ENCODE measurements at places on chromosomes 1 and 21.

- DNase-seq, result no peak
Measured at GRCh38 chr1:241658081-241658793, 6.2 kb downstream of the WDR64 start.

- DNase-seq, result no peak
Measured at GRCh38 chr1:116268211-116268610, 104.8 kb upstream of the ATP1A1 start.

GRCh38 chr1:226444901-226445300, 37.0 kb upstream of the PARP1 start:
- DNase-seq, result no peak

DNA sequence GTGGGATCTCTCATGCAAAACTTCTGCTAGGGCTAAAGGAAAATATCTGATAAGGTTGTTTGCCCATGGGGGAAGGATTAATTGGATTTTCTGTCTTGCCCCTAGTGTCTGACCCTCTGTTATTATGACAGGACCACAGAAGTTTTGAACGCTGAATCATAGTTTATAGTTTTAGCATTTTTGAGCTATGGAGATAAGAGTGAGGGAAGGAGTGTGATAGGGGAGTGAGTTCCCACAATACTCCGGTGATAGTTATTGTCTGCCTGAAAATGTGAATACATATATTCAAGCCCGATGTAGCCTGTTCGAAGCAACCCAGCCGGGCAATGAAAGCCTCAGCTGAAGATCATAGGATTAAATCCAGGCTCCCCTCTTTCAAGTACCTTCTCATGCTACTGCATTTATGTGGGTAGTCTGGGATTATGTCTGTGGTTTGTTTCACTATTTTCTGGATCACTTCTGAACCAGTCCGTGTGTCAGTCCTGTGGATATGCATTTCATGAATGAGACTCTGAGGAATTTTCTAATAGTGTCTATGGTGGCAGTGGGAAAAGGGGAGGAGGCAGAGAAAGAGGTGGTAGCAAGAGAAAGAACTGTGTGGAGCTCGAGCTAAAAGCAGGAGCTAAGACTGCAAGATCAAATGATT, 258.7 kb downstream of the DISC1 start:
- peak; percentile 84 for DNase-seq

- DNase-seq, result peak; percentile 29
Measured at GRCh38 chr1:22341791-22342605, 109.7 kb upstream of the ZBTB40 start.

GRCh38 chr1:224851210-224851847, 78.1 kb upstream of the DNAH14 start:
- peak; percentile 16 for DNase-seq

- DNase-seq, result no peak
Measured at GRCh38 chr1:209869291-209870149, 41.7 kb downstream of the UTP25 start.

- DNase-seq, result no peak
Measured at GRCh38 chr1:111737216-111738132, 1.7 kb downstream of the INKA2 start.

GRCh38 chr1:175319912-175320230, 127.3 kb upstream of the KIAA0040 start:
- no peak for DNase-seq

DNA sequence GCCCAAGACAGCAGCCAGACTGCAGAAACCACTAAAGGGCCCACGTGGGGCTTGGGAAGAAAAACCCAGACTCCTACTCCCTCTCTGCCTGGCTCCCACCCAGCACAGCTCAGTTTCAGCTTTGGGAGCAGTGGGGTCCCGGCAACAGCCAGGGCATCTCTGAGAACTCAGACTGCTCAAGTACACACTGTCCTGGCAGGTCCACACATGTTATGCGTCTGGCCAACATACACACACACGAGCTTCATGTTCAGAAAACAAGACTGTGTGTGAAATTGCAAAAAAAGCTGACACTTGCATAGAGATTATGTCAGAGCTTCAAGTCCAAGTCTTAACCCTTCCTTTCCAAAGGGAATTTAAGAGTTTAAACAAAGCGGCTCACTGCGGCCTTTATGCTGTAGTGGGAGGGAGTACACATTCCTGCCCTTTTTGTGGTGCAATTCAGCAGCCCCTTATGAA, 136.6 kb upstream of the CD34 start:
- peak; percentile 48 for DNase-seq

DNA sequence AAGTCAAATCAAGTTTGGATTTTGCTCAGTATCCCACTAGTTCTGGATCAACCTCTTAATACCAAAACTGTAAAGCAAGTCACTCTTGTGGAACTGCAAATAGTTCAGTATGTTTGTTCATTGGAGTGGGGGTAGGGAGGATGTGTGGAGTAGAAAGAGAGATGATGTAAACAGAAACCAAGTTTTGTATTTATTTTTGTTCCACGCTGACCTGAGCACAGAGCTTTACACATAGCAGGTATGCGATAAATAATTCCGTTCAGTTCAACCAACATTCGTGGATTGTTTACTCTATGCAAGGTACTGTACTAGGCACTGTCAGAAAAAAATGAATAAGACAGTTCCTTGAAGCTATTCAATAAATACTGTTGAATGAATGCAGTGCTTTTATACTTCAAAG, 4.5 kb upstream of the ZNF644 start:
- no peak for DNase-seq

GRCh38 chr1:244049162-244050013, 1.7 kb upstream of the ZBTB18 start:
- DNase-seq, result no peak

DNA sequence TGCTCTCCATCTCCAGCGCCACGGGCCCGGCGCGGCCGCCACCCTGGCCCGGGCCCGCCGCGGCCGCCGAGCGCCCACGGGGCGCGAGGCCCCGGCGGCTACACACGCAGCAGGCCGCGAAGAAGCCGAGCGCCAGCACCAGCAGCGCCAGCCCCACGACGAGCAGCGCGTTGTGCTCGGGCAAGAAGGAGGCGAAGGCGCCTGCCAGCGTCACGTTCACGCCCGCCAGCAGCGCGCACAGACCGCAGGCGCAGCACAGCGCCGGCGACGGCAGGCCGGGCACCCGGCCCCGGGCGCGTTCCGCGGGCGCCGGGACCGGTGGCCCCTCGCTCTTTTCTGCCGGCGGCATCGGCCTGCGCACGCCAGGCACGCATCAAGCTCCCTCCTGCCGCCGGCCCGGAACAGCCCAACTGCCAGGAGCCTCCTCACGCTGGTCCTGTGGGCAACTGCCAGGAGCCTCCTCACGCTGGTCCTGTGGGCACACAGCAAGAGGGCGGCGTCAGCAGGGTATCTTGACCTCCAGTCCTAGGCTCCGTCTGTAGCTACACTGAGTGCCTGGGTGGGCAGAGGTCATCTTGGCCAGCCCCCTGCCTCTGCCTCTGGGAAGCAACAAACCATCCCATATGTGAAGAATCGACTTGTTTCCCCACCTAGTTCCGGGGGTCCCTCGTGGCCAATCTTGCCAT, 18.1 kb downstream of the KNCN start:
- peak; percentile 45 for DNase-seq

- DNase-seq, result no peak
Measured at GRCh38 chr1:2050461-2050792, 216 bp downstream of the PRKCZ start.

- no peak for DNase-seq
Measured at GRCh38 chr21:45766501-45766900, 123.0 kb downstream of the PCBP3 start.

GRCh38 chr1:24899581-24900485, 30.2 kb downstream of the RUNX3 start:
- no peak for DNase-seq

DNA sequence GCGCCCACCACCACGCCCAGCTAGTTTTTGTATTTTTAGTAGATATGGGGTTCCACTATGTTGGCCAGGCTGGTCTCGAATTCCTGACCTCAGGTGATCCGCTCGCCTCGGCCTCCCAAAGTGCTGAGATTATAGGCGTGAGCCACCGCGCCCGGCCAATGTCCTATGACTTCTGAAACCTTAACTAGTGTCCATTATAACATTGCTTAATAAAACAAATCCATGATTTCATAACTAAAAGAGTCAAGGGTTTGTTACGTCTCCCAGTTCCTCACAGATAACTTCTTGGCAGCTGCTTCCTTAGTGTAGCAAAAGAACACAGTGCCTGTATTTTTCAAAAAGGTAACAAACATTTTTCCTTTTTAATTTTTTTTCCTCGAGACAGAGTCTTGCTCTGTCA, 53.6 kb downstream of the FBXO42 start:
- no peak for DNase-seq

- DNase-seq, result no peak
Measured at GRCh38 chr1:201630582-201630981, 91.7 kb downstream of the NAV1 start.

DNA sequence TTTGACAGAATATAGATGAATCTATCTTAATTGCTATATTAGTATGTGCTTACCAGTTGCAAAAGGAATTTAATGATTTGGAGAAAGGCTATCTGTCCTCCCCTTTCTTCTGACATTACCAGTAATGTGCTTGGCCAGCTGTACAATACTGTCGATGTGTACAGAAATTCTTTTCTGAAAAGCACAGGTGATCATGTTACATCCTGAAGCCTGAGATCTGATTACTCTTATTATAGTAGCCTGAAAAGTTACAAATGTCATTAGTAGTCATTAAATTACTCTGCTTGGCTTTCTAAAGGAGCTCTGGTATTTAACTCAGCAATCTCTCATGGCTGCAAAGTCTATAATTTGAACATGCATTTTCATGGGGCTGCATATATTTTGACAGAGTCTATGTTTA, 209.8 kb downstream of the PTPRC start:
- no peak for DNase-seq

DNA sequence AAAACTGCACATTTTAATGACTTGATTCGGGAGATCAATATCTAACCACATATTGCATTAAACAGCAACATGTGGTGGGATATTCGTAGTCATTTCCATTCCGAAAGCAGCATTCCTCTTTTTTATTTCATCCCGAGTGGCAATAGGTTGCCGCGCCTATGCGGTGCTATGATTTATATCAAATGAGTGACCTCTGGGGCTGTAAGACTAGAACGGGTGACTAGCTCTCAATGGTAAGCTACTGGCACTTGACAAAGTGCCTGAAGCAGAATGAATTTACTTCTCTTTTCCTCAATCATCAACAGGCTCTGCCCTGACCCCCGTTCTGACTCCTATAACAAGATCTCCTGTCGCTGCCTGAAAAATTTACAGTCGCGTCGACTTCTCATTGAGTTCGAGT, 162.3 kb downstream of the ZNF281 start:
- no peak for DNase-seq

DNA sequence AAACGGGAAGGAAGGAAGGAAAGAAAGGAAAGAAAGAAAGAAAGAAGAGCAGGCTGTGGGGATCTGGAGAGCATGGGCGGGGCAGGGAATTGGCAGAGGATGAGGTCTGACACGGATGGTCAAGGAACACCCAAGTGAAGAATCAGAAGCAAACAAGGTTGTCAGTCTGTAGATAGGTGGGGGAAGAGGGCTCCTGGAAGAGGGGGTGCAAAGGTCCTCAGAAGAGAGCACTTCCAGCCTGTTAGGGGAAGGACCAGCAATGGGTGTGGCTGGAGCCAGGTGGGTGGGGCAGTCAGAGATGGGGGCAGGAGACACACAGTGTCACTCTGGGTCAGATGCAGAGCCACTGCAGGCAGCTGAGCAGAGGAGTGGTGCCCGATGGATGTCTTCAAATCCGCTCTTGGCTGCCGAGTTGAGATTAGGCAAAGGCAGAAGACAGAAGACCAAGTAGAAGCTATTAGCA, 11.0 kb upstream of the PLA2G2C start:
- DNase-seq, result no peak

DNA sequence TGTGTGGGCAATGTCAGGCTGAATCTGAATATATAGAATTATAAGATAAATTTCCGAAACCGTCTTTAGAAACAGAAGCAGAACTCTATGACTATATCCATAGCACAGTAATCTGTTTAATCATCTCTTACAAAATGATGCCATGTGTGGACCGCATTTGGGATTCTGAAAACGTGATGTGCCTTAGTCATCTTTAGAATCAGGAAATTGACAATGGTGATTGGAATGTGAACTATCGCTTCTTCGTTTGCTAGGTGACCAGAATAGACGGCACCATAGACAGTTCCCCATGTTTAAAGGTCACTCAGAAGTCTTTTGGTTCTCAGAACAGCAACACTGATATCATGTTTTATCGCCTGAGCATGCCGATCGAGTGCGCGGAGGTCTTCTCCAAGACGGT, 300.3 kb downstream of the ZP4 start:
- DNase-seq, result no peak

GRCh38 chr1:237012788-237013383, 8.6 kb upstream of the MT1HL1 start:
- peak; percentile 16 for DNase-seq

DNA sequence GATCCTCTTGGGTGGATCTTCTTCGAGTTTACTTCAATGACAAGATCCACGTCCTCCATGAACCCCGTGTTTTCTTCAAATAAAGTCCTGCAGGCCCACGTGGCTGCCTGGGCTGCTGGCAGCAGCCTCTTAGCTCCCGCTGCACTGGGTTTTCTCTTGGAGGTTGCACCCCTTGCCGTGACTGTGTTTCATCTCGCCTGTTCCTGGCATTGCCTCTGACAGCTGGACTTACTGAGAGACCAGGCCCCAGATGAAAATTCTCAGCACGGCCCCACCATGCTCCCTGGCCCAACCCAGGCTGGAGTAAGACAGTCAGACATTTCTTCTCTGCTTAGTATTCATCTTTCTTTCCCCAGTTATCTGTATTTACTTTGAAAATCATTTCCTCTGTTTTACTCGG, 274.8 kb upstream of the RUNX1 start:
- no peak for DNase-seq

- no peak for DNase-seq
Measured at GRCh38 chr1:17393230-17393629, 21.2 kb downstream of the PADI6 start.

All from astrocyte (in vitro differentiated cells and primary cell).